Mesendoderm (in vitro differentiated cells): ENCODE measurements at places on chromosomes 16 and 17.

DNA sequence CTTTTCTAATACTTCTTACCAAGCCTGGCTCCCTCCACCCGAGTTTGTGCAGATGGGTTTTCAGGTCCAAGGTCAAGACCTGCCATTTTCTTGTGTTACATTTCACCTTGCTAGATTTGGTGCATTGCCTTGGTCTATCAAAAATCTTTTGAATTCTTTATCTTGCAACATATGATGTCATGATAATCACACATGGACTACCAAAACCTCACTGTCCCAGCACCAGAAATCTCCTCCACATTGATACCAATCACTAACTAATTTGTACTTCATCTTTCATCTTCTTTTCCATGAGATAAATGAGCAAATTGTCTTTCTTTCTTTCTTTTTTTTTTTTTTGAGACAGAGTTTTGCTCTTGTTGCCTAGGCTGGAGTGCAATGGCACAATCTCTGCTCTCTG, 33.0 kb upstream of the ZFHX3 start:
- H3K27me3 ChIP-seq: no peaks in the 10 kb centered on the region
- DNase-seq: no peak
- H3K27ac ChIP-seq: no peak overlapping the region
- no peaks in the 10 kb centered on the region for H3K4me1 ChIP-seq
- H3K36me3 ChIP-seq: no peaks in the 10 kb centered on the region

- H3K36me3 ChIP-seq: no peaks in the 10 kb centered on the region
- H3K27ac ChIP-seq: no peak overlapping the region
- DNase-seq: no peak
Measured at GRCh38 chr16:591231-591630, 1.4 kb downstream of the RAB40C start.

DNA sequence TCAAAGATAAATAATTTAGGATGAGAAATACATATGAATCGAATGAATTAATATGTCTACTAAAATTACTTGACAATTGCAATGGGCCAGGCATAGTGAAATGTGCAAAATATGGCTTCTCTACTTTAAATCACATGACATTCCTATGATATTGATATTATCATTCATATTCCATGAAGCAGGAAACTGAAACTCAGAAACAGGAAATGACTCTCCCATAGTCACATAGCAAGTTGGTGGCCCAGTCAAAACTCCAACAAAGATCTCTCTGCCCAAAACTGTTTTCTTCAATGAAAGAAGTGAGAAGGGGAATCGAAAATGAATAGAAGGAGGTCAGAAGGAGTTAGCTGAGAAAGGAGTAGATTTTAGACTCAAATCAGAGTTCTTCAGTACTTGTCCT, 272.2 kb downstream of the CDH8 start:
- no peaks in the 10 kb centered on the region for H3K36me3 ChIP-seq
- no peak for DNase-seq
- no peaks in the 10 kb centered on the region for H3K27me3 ChIP-seq
- H3K4me1 ChIP-seq: no peaks in the 10 kb centered on the region
- no peak overlapping the region for H3K4me3 ChIP-seq

DNA sequence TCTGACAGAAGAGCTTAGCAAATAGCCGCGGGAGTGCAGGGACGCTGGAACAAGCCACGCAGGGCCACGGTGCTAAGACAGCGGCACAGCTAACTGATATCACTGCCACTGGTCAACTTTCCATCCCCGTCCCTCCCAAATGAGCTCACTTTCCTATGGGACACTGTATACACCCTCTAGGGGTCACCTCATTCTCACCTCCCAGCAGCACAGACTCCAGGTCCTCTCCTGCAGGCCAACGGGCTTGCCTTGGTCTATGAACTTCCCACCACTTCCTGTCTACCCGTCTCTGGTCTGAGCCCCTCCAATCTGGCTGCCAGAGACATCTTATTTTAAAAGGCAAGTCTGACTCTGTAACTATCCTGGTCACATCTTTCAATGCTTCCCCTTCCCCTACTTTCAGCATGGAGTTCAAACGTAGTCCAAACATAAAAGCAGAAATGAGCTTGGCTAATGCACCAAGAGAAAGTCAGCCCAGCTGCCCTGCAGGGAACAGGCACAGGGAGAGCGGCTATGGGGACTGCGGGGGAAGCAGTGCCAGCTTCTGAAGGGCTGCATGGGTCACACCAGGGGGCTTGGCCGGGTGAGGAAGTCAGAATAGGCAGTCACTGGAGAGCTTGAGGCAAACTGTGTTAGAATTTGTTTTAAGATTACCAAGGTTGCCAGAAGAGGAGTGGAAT, 26.3 kb upstream of the SLC38A8 start:
- DNase-seq: no peak
- H3K4me3 ChIP-seq: no peak overlapping the region
- H3K4me1 ChIP-seq: no peaks in the 10 kb centered on the region
- no peak overlapping the region for H3K27ac ChIP-seq

GRCh38 chr16:67514382-67514828, 14.2 kb upstream of the RIPOR1 start:
- H3K4me3 ChIP-seq: no peak overlapping the region
- no peaks in the 10 kb centered on the region for H3K27me3 ChIP-seq
- peak; percentile 81 for DNase-seq
- no peaks in the 10 kb centered on the region for H3K4me1 ChIP-seq

GRCh38 chr17:29240968-29241963, 5.4 kb upstream of the CRYBA1 start:
- no peak overlapping the region for H3K4me3 ChIP-seq
- peak overlapping the region; percentile 65 for H3K27ac ChIP-seq
- H3K4me1 ChIP-seq: no peaks in the 10 kb centered on the region
- DNase-seq: peak; percentile 96
- no peaks in the 10 kb centered on the region for H3K36me3 ChIP-seq

DNA sequence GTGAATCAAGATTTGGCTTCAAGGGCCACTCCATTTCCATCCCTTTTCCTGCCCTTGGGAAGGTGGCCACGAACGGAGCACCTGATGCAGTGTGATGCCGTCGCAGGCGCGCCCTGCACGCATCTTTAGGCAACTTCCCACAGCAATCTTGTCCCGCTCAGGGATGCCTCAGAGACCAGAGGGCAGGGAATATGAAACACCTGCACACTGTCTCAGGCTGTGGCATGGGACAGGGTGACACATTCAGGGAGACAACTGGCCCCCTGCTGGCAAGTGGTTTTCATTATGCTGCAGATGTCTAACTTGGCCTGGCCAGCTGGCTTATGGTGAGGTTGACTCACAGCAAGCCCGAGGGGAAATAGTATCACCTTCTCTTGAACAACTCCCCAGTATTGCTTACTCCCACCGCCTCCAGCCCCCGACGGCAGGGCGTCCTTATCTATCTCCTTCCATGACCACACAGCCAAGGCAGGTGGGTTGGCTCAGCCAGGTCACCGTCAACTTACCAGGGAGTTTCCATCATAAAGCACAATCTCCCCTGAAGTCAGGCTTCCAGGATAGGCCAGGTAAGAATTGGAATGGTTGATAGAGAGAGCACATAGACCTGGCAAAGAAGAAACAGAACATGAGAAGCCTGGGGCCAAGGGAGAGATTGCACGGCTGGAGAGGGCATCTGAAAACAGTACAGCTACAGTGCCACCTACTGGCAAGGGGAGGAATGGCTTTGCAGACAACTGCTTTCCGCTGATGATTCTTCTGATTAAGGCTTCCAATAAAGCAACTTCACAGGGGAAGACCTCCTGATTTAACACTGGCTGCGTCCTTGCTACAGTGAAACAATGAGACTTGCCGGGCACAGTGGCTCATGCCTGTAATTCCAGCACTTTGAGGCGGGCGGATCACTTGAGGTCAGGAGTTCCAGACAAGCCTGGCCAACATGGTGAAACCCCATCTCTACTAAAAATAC, 21.1 kb downstream of the WIPI1 start:
- H3K27me3 ChIP-seq: no peaks in the 10 kb centered on the region
- peak; percentile 83 for DNase-seq
- no peaks in the 10 kb centered on the region for H3K4me1 ChIP-seq
- no peak overlapping the region for H3K4me3 ChIP-seq
- H3K27ac ChIP-seq: no peak overlapping the region

GRCh38 chr17:10843811-10844210, 5.9 kb upstream of the PIRT start:
- no peaks in the 10 kb centered on the region for H3K36me3 ChIP-seq
- H3K4me1 ChIP-seq: peaks cover 7% of the 10 kb centered on the region
- H3K4me3 ChIP-seq: no peak overlapping the region
- peak; percentile 39 for DNase-seq
- no peak overlapping the region for H3K27ac ChIP-seq
- H3K27me3 ChIP-seq: no peaks in the 10 kb centered on the region

DNA sequence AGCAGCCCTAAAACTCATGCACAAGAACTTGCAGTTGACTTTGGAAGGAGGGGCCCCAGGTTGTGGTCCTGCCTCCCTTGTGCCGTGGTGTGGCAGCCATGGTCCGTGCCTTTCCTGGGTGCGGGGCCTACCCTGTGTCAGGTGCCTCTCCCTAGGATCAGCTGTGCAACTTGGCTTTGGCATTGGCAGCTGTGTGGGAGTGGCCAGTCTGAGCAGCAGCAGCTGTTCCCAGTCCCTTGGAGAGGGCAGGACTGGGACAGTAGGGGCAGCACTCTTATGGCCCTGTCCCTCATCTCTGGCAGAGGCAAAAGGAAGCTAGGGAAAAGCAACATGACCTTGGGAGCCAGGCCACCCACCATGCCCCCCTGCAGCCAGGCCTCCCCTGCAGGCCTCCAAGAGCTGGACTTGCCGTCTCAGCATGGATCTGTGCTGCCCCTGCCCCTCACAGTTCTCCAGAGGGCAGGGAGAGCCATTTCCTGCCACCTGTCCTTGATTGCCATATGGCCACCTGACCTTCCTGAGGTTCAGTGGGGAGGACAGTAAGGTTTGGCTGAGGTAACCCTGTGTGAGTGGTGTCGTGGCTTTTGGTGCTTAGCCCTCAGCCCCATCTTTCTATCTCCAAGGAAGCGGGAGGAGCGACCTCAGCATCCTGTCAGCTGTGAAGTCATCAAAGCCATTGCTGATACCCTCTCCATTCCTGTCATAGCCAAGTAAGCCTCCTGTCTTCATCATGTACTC, 15.5 kb upstream of the NFATC3 start:
- no peak overlapping the region for H3K4me3 ChIP-seq
- H3K27me3 ChIP-seq: no peaks in the 10 kb centered on the region
- H3K4me1 ChIP-seq: no peaks in the 10 kb centered on the region
- H3K27ac ChIP-seq: no peak overlapping the region

GRCh38 chr17:49565948-49566491, 9.7 kb upstream of the NXPH3 start:
- DNase-seq: no peak
- H3K27me3 ChIP-seq: no peaks in the 10 kb centered on the region
- no peaks in the 10 kb centered on the region for H3K4me1 ChIP-seq
- H3K27ac ChIP-seq: no peak overlapping the region
- H3K4me3 ChIP-seq: no peak overlapping the region
- no peaks in the 10 kb centered on the region for H3K36me3 ChIP-seq

DNA sequence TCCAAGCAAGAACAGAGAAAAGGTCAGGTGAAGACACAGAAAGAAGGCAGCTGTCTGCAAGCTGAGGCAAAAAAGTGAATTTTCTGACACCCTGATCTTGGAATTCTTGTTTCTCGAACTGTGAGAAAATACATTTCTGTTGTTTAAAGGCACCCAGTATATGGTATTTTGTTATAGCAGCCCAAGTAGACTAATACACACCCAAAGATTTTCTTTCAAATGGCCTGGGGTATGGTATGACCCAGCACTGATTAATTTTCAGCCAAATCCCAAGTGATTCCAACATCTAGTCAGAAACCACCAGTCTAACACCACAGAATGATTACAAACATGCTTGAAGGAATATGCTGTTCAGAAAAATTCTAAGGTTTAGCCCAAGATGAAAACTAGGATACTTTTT, 36.8 kb downstream of the TRIM37 start:
- H3K4me1 ChIP-seq: no peaks in the 10 kb centered on the region
- no peaks in the 10 kb centered on the region for H3K36me3 ChIP-seq
- H3K27me3 ChIP-seq: no peaks in the 10 kb centered on the region
- no peak overlapping the region for H3K27ac ChIP-seq
- no peak overlapping the region for H3K4me3 ChIP-seq

DNA sequence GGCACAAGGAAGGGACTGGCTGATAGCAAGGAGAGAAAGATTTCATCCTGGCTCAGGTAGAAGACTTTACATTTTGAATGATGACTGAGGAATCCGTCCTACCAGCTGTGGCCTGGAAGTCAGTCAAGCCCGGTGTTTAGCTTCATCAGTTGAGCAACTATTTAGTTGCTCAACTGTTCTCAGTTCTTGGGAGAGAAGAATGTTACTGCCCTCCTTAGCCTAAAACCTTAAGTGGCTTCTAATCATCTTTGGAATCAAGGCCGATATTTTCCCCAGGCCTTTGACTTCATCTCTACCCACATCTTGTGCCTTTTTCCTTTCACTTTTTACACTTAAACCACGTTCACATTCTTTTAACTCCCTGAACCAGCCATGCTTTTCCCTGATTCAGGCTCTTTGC, 17.3 kb upstream of the RBL2 start:
- H3K4me3 ChIP-seq: no peak overlapping the region
- H3K36me3 ChIP-seq: no peaks in the 10 kb centered on the region
- DNase-seq: peak; percentile 20
- H3K27ac ChIP-seq: no peak overlapping the region
- no peaks in the 10 kb centered on the region for H3K4me1 ChIP-seq

DNA sequence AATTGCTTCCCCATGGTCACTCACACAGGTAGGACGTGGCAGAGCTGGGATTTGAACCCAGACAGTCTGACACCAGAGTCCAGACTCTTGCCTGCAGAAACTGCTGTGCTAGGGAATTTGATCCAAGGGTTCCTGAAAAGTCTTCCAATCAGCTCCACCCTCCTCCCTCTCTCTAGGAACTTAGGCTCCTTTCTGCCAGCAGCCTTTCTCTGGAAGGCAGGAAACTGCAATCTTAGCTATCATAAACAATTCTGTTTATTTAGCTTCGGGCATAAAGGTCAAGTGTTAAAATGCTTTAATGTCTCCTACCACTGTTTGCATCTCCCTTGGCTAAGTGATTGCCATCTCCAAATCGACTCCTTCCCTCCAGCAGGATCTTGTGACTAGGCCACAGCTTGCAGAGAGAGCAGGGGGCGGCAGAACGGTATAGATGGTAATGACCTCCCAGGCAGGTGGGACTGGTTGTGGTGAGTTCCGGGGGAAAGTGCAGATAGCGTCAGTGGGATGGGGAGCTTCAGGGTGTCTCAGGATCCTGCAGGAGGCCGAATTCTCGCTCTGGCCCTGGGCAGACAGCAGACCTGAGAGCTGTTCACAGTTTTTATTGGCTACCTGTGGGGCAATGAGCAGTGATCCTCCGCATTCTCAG, 882.4 kb upstream of the EEF2KMT start:
- H3K27ac ChIP-seq: no peak overlapping the region
- DNase-seq: peak; percentile 72
- peaks cover 17% of the 10 kb centered on the region for H3K4me1 ChIP-seq
- H3K4me3 ChIP-seq: no peak overlapping the region
- H3K27me3 ChIP-seq: no peaks in the 10 kb centered on the region

DNA sequence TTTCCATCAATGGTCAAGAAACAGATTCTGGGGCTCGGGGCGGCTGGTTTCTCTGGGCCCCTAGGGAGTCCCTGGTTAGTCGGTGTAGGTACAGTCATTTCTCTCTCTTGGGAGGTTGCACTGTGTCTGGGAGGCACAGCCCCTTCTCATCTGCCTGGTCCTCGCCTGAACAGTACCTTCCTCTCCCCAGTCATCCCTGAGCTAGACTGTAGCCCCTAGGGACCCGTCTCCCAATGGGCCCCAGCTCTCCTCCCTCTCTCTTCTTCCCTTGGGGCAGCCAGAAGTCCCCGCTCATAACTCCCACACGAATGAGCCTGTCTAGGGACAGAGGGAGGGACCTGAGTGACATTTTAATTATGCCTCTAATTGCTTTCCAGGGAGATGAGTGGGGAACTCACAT, 20.2 kb upstream of the CPSF4L start:
- H3K27ac ChIP-seq: no peak overlapping the region
- no peaks in the 10 kb centered on the region for H3K27me3 ChIP-seq
- DNase-seq: no peak
- no peaks in the 10 kb centered on the region for H3K4me1 ChIP-seq
